ENCODE measurements at places on chromosomes 11 and 22. TPM values are rescaled to one million over a fixed set of nuclear protein-coding genes. Genes with fewer than 3 reads are reported as not detected.

GRCh38 chr22:28514321-28514821 is 165.3 kb downstream of the TTC28 start:
- no peaks in the 10 kb centered on the region for H3K36me3 ChIP-seq
- H3K27ac ChIP-seq: no peak overlapping the region
- DNase-seq: no peak
- H3K27me3 ChIP-seq: no peaks in the 10 kb centered on the region

GRCh38 chr22:28024422-28024888 is 105.4 kb upstream of the PITPNB start:
- H3K27me3 ChIP-seq: no peaks in the 10 kb centered on the region
- no peak overlapping the region for H3K27ac ChIP-seq
- no peak overlapping the region for H3K4me3 ChIP-seq
- H3K36me3 ChIP-seq: no peaks in the 10 kb centered on the region
- peaks cover 27% of the 10 kb centered on the region for H3K4me1 ChIP-seq

Gene ART1
- total RNA-seq: 0.29 TPM

Gene OR4D5
- not detected for total RNA-seq

DNA sequence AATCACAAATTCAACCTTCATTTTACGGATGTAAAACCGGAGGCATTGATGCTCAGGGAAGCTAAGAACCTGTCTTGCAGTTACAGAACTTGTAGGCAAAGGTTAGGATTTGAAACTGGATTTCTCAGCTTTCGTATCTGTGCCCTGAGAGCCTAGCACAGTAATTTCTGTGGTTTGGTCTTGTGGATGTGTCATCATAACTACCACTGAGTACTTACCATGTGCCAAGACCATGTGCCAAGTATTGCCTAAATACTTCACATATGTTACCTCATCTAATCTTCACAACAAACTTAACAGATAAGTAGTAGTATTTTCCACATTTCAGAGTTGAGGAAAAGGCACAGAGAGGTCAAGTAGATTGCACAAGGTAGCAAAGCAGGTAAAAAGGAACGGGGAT is 140.7 kb downstream of the NXPE2 start:
- DNase-seq: no peak
- H3K36me3 ChIP-seq: no peaks in the 10 kb centered on the region
- H3K27ac ChIP-seq: no peak overlapping the region
- H3K4me1 ChIP-seq: no peaks in the 10 kb centered on the region
- no peak overlapping the region for H3K4me3 ChIP-seq

DNA sequence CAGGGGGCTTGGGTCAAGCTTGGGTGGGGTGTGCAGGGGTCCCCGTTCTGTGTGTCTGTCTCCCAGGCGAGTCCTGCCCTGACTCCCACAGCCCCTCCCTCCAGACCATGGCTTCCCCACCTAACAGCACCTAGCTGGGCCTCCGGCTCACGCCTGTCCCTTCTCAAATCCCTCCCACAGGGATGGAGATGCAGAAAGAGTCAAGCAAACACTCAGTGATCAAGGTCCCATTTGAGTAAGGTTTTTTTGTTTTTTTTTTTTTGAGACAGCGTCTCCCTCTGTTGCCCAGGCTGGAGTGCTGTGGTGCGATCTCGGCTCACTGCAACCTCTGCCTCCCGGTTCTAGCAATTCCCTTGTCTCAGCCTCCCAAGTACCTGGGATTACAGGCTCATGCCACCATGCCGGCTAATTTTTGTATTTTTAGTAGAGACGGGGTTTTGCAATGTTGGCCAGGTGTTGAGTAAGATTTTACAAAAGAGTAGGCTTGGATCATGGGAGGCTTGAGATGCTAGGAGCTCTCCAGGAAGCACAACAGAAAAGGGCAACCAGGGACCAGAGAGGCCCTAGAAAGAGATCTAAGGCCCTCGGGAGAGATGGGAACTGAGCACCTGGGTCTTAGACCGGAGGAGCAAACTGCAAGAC is 5.7 kb downstream of the APOBEC3D start:
- H3K36me3 ChIP-seq: peaks cover 5% of the 10 kb centered on the region
- no peak overlapping the region for H3K27ac ChIP-seq
- no peak for DNase-seq
- H3K4me3 ChIP-seq: no peak overlapping the region
- H3K4me1 ChIP-seq: peaks cover 5% of the 10 kb centered on the region
- H3K27me3 ChIP-seq: no peaks in the 10 kb centered on the region

GRCh38 chr11:35257281-35257680 is 118.3 kb downstream of the CD44 start:
- no peak overlapping the region for H3K4me3 ChIP-seq
- H3K36me3 ChIP-seq: no peaks in the 10 kb centered on the region
- no peak overlapping the region for H3K27ac ChIP-seq
- no peaks in the 10 kb centered on the region for H3K27me3 ChIP-seq
- peaks cover 12% of the 10 kb centered on the region for H3K4me1 ChIP-seq

- H3K27ac ChIP-seq: no peak overlapping the region
- no peaks in the 10 kb centered on the region for H3K36me3 ChIP-seq
- no peaks in the 10 kb centered on the region for H3K27me3 ChIP-seq
These were observed 113.0 kb upstream of the MTMR2 start for GRCh38 chr11:96036863-96037262.

DNA sequence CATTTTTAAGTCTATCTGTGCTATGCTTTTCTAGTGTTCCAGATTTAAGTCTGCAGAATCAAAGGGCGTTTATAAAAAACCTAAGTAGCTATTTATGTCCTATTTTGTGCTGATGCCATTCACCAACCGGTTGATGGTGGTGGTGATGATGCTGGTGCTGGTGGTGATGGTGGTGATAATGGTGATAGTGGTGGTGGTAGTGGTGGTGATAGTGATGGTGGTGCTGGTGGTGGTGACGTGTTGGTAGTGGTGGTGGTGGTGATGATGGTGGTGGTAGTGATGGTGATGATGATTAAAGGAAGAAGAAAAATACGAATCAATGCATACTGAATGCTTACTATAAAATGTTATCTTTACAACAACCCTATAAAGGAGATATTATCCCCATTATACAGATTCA is 178.2 kb downstream of the OPCML start:
- no peak overlapping the region for H3K4me3 ChIP-seq
- H3K36me3 ChIP-seq: no peaks in the 10 kb centered on the region
- H3K4me1 ChIP-seq: no peaks in the 10 kb centered on the region
- DNase-seq: no peak
- H3K27me3 ChIP-seq: no peaks in the 10 kb centered on the region
- no peak overlapping the region for H3K27ac ChIP-seq

DNA sequence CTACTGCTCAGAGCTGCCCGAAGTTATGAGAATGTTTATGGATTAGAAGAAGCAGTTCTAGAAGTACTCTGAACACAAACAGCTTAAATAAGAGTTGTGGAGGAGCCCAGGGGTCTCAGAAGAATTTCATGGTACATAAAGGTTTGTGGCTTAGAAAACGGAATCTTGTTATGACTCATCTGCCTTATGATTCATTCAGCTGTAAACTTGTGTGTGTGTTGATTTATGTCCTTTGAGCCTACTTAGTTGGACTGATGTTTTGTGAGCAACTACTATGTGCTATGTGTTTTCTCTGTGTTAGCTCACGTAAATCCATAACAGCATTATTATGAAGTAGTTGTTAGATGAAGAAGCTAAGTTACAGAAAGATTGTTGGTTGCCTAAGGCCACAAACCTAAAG is 203.7 kb downstream of the PGR start:
- H3K4me1 ChIP-seq: no peaks in the 10 kb centered on the region
- H3K36me3 ChIP-seq: no peaks in the 10 kb centered on the region
- H3K4me3 ChIP-seq: no peak overlapping the region
- no peak overlapping the region for H3K27ac ChIP-seq

GRCh38 chr11:115761348-115761747 is 257.1 kb upstream of the CADM1 start:
- no peaks in the 10 kb centered on the region for H3K4me1 ChIP-seq
- H3K27me3 ChIP-seq: no peaks in the 10 kb centered on the region
- no peak overlapping the region for H3K27ac ChIP-seq
- no peak overlapping the region for H3K4me3 ChIP-seq
- H3K36me3 ChIP-seq: no peaks in the 10 kb centered on the region

DNA sequence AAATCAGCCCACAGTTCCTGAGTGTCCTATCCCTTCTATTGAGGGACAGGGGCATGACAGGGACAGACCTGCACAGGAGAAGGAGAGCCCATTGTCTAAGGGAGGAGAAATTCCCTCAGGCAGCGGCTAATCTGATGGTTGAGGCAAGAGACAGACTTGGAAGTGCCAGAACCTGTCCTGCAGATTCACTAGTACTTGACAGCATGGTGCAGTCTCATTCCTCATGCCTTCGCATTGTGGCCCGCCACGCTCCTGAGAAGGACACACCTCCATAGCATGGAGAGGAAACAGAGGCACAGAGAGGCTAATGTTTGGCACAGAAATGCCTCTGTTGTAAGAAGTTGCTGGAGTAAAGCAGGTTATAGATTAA is 3.2 kb downstream of the P2RY6 start:
- no peak overlapping the region for H3K27ac ChIP-seq
- no peaks in the 10 kb centered on the region for H3K27me3 ChIP-seq
- peak; percentile 10 for DNase-seq
- no peak overlapping the region for H3K4me3 ChIP-seq

- no peaks in the 10 kb centered on the region for H3K4me1 ChIP-seq
- no peak overlapping the region for H3K4me3 ChIP-seq
- H3K36me3 ChIP-seq: peaks cover 34% of the 10 kb centered on the region
- no peak overlapping the region for H3K27ac ChIP-seq
- no peaks in the 10 kb centered on the region for H3K27me3 ChIP-seq
- no peak for DNase-seq
These were observed 14.8 kb downstream of the ARFGAP2 start for GRCh38 chr11:47161890-47162289.

- H3K4me1 ChIP-seq: no peaks in the 10 kb centered on the region
- H3K27ac ChIP-seq: no peak overlapping the region
- DNase-seq: no peak
- no peak overlapping the region for H3K4me3 ChIP-seq
- H3K27me3 ChIP-seq: no peaks in the 10 kb centered on the region
These were observed 37.8 kb downstream of the PRR5L start for GRCh38 chr11:36333897-36334296.

Gene CACNA1I
- total RNA-seq: 0.32 TPM

DNA sequence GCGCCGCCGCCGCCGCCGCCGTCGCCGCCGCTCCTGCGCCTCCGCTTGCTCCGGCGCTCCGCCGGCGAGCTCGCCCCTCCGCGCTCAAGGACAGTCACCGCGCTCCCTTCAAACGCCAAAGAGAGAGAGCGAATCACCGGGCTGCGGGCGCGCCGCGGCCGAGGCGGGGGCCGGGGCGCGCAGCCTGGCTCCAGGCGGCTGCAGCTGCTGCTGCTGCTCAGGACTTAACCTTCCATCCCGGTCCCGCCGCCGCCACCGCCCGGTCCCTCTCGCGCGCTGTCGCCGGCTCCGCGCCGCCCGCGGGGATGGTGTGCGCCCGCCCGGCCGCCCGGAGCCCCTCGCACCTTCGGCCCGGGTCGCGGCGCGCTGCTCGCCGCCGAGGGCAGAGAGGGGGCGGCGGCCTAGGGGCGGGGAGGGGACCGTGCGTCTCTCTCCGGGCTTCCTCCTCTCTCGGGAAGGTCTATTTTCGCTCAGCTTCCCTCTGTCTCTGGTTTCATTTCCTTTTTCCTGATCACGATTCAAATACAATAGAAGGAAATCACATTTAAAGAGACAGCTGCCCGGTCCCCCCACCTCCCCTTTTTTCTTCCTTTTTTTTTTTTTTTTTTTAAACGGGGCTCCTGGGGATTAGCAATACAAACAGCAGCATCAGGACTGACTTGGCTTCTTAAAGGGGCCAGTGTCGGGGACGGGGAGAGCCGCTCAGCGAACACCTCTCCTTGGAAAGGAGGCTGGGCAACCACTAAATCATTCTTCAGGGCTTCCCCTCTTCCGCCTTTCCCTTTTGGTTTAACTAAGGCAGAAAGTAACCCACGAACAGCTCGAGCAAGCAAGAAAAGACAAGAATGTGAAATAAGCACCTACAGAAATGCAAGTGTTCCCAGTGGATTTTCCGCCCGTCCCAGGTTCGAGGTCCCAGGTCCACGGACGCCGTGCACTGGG is 22.1 kb downstream of the LMO2 start:
- peak; percentile 77 for DNase-seq
- peak overlapping the region; percentile 77 for H3K27ac ChIP-seq
- peaks cover 24% of the 10 kb centered on the region for H3K4me1 ChIP-seq
- H3K36me3 ChIP-seq: no peaks in the 10 kb centered on the region
- H3K4me3 ChIP-seq: peak overlapping the region; percentile 61

GRCh38 chr11:45320371-45320770 is 34.2 kb upstream of the SYT13 start:
- H3K36me3 ChIP-seq: no peaks in the 10 kb centered on the region
- H3K4me3 ChIP-seq: no peak overlapping the region
- H3K4me1 ChIP-seq: no peaks in the 10 kb centered on the region
- H3K27me3 ChIP-seq: peaks cover 4% of the 10 kb centered on the region
- H3K27ac ChIP-seq: no peak overlapping the region

Gene HIC2
- total RNA-seq: 5.1 TPM

DNA sequence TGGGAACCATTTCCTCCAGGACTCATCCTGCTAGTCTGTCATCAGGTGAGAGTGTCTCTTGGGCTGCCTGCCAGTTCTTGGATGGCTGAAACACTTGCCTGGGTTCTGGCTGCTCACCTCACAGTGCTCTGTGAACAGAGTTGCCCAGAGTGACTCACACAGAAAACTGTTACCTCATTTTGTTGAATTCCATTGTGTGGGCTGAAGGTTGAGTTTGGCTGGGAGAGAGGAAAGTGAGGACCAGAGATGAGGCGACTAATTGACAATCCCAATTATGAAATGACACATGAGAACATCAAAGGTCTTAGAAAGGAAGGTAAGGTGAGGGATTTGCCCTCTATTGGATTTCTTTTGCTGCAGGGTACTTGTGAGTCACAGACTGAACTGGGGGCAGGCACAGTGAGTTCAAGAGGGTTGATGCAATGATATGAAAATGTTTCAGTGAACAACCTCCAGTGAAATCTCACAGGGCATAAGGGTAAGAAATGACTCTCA is 20.2 kb upstream of the CALCB start:
- no peaks in the 10 kb centered on the region for H3K36me3 ChIP-seq

- no peak overlapping the region for H3K27ac ChIP-seq
- H3K4me1 ChIP-seq: peaks cover 22% of the 10 kb centered on the region
- H3K4me3 ChIP-seq: no peak overlapping the region
- no peaks in the 10 kb centered on the region for H3K27me3 ChIP-seq
- H3K36me3 ChIP-seq: no peaks in the 10 kb centered on the region
These were observed 3.7 kb upstream of the INPPL1 start for GRCh38 chr11:72220696-72221363.

GRCh38 chr11:99932684-99933083 is 754.4 kb upstream of the ARHGAP42 start:
- H3K36me3 ChIP-seq: no peaks in the 10 kb centered on the region
- no peak for DNase-seq
- H3K27me3 ChIP-seq: no peaks in the 10 kb centered on the region

Gene OR52B6
- total RNA-seq: not detected

Data from upper lobe of right lung (tissue), 1 donor.